ENCODE measurements at places on chromosomes 7 and 10. TPM values are rescaled to one million over a fixed set of nuclear protein-coding genes. Genes with fewer than 3 reads are reported as not detected.

The PKD2L1 gene
- not detected for total RNA-seq

The TRPV5 gene
- total RNA-seq: not detected

The TUBAL3 gene
- not detected for total RNA-seq

DNA sequence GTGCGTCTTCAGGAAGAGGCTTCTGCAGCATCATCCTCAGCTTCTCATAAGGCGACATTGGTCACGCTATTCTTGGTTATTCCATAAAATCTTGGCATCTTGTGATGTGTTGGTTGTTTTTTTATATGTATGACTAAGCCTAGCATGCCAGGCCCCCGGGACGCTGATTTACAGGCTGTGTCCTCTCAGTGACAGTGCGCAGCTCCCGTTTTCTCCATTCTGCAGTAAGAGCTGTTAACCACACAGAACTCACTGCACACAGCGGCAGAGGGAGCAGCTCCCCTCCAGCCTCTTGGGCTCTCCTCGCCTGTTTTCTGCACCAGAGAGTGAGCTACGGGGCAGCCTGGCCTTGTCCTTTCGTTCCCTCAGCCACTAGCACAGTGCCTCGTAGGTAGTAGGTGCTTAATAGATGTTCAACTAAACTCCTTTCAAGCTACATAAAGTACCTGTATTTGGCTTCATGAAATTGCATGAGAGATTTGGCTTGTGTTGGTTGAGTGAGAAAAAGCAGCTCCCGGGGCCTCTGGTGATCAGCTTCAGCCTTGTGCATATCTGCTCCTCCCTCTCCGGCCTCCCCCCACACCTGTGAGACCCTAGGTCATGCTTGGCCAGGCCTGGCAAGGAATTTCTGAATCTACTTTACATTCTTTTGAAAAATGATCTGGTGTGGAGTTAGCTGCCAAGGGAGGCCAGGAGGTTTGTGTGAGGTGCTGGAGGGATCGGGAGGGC lies 116.2 kb downstream of the WDR37 start:
- no peak for DNase-seq
- no peak overlapping the region for H3K4me3 ChIP-seq
- H3K4me1 ChIP-seq: no peaks in the 10 kb centered on the region
- no peaks in the 10 kb centered on the region for H3K36me3 ChIP-seq
- H3K27ac ChIP-seq: no peak overlapping the region

DNA sequence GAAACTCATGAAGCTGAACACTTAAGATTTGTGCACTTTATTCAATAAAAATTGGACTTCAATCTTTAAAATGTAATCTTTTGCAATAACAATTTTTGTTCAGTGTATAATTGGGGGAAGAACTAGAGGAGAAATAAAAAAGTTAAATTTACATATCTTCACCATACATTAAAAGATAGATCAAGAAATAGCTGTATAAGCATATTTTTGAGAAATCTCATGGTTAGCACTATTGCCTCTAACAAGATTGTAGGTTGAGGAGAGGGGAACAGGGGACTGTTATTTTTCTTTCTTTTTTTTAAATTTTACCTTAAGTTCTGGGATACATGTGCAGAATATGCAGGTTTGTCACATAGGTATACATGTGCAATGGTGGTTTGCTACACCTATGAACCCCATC lies 5.3 kb downstream of the AMPH start:
- H3K27me3 ChIP-seq: no peaks in the 10 kb centered on the region
- no peak overlapping the region for H3K27ac ChIP-seq
- DNase-seq: no peak
- H3K4me3 ChIP-seq: no peak overlapping the region

Data from ascending aorta (tissue), 2 donors.